ENCODE measurements at places on chromosomes 3 and 15. TPM values are rescaled to one million over a fixed set of nuclear protein-coding genes. Genes with fewer than 3 reads are reported as not detected.

MYZAP gene
- total RNA-seq: 9.4 TPM

SLC2A2 gene
- total RNA-seq: not detected

STAB1 gene
- total RNA-seq: 149 TPM

SLC22A14 gene
- total RNA-seq: not detected

IL20RB gene
- total RNA-seq: 0.07 TPM

IL5RA gene
- not detected for total RNA-seq

Data from mammary microvascular endothelial cell (primary cell).